ENCODE measurements at places on chromosomes 6 and 20. TPM values are rescaled to one million over a fixed set of nuclear protein-coding genes. Genes with fewer than 3 reads are reported as not detected.

DNA sequence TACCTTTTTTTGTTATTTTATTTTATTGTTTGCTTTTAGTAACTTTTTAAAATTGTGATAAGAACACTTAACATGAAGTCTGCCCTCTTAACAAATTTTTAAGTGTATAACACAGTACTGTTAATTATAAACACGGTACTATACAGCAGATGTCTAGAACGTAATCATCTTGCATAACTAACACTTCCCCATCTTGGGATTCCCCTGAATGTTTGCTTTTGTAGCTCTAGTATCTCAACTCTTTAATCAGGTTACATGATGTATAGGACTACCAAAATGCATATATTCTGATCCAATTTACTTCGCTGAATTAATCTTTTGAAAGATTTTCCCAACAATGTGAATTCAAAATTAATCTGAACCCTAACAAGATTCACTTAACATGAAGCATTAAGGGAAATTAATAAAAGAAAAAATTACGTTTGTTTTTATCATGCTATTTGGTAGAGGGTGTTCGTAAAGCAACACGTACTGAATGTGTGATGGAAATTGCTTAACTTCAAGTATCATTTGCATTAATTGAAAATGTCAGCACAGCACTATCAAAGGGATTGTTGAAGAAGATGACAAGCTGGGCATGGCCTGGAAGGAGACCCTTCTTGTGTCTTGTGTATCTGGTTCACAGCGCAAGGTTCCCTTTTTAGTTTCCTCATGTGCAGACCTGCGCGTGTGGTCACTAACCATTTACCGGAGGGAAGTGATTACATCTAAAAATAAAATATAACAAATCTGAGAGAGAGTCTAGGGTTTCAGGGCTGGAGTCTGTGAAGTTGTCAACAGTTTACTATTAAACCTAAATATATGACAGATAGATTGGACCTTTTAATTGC lies 15.2 kb downstream of the COL19A1 start:
- no peak for DNase-seq
- H3K27me3 ChIP-seq: peaks cover 10% of the 10 kb centered on the region
- no peak overlapping the region for H3K4me3 ChIP-seq
- no peaks in the 10 kb centered on the region for H3K4me1 ChIP-seq
- H3K27ac ChIP-seq: no peak overlapping the region
- H3K36me3 ChIP-seq: no peaks in the 10 kb centered on the region

GRCh38 chr6:46410334-46410953 lies 80.8 kb downstream of the RCAN2 start:
- H3K4me3 ChIP-seq: no peak overlapping the region
- no peak overlapping the region for H3K27ac ChIP-seq
- DNase-seq: no peak
- no peaks in the 10 kb centered on the region for H3K36me3 ChIP-seq

DNA sequence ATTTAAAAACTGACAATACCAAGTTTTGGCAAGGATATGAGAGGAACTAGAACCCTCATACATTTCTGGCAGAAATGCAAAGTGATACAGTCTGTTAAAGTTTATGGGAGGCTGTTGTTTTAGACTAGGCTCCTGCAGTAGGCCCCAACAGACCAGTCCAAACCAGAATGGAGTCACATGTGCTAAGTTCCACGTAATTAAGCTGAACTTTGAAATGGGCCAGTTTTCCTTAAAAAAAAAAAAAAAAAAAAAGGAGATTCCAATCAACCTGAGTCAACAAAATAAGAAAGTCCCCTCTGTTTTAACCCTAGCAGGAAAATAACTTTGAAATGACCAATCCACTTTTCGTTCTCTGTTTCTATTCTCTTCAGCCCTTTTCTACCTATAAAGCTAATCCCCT lies 26.5 kb downstream of the IL17F start:
- H3K27ac ChIP-seq: no peak overlapping the region
- H3K4me1 ChIP-seq: peaks cover 7% of the 10 kb centered on the region
- H3K36me3 ChIP-seq: no peaks in the 10 kb centered on the region

DNA sequence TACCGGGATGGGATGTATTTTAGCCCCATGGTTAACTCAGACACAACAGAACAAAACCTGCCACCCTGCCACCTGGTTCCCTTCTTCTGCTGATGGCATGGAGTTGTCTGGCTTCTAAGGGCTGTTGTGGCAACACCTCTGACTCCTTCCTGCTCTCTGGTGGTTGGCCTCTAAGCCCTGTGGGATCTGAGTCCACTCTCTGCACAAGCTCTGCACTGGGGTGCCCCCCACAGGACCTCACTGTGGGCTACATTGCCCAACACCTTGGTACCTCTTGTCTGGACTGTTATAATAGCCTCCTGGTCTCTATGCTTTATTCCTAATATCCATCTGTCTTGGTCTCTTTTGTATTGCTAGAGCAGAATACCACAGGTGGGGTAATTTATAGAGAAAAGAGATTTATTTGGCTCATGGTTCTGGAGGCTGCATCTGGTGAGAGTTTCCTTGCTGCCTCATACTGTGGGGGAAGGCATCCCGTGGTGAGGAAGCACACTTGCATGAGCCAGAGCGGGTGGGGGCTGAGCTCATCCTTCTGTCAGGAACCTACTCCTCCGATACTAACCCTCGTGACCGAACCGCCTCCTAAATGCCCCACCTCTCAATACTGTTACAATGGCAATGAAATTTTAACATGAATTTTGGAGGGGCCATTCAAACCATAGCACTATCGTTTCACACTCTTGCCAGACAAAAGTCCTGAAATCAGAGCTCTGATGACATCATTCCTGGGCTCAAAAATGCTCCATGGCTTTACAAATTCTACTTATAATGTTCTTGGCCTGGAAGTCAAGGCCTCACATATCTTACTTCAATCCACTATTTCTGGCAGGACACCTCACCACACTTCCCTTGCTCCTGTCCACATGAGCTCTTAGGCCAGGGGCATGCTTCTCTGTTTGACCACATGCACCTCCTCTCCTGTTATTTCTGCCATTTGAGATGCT lies 127.2 kb downstream of the PAX1 start:
- peaks cover 2% of the 10 kb centered on the region for H3K27me3 ChIP-seq
- H3K4me1 ChIP-seq: no peaks in the 10 kb centered on the region
- no peak overlapping the region for H3K4me3 ChIP-seq
- H3K36me3 ChIP-seq: no peaks in the 10 kb centered on the region

NUS1 gene
- polyA plus RNA-seq: 18.7 TPM

SPTLC3 gene
- polyA plus RNA-seq: 6.0 TPM

- peaks cover 69% of the 10 kb centered on the region for H3K4me1 ChIP-seq
- peak overlapping the region; percentile 79 for H3K27ac ChIP-seq
- DNase-seq: peak; percentile 53
- H3K4me3 ChIP-seq: peak overlapping the region; percentile 36
- peaks cover 6% of the 10 kb centered on the region for H3K27me3 ChIP-seq
- H3K36me3 ChIP-seq: no peaks in the 10 kb centered on the region
Measured at GRCh38 chr6:5522147-5522546, 260.8 kb downstream of the FARS2 start.

DNA sequence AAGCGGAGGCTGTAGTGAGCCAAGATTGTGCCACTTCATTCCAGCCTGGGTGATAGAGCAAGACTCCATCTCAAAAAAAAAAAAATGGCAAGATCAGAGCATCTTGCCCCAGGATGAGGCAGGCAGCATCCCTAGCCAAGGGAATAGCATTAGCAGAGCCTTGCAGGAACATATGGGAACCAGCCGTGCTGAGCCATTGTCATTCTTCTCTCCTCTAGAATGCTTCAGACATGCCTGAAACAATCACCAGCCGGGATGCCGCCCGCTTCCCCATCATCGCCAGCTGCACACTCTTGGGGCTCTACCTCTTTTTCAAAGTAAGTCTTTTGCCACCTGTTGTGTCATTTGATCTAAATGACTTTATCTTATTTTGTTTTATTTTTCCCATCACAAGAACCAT lies 13.0 kb downstream of the HM13 start:
- H3K36me3 ChIP-seq: peaks cover 10% of the 10 kb centered on the region
- peak overlapping the region; percentile 52 for H3K27ac ChIP-seq
- no peak overlapping the region for H3K4me3 ChIP-seq
- peaks cover 32% of the 10 kb centered on the region for H3K4me1 ChIP-seq

DNA sequence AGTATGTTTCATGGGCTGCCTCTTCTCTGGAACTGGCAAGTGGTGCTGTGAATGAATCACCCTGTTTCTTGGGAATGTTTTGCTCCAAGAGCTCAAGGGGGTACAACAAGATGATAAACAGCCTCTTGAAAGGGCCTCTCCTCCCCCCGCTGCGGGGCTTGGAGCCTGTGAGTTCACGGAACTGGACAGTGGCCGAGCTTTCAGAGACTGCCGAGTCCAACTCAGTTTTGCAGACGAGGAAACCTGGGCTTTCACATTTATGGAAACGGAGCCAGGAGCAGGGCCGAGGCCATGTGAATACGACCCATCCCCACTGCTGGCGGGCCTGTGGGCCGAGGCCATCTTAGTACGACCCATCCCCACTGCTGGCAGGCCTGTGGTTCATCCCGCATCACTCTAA lies 18.2 kb upstream of the SRC start:
- no peak for DNase-seq
- no peak overlapping the region for H3K4me3 ChIP-seq
- H3K27ac ChIP-seq: no peak overlapping the region
- H3K4me1 ChIP-seq: no peaks in the 10 kb centered on the region

DNA sequence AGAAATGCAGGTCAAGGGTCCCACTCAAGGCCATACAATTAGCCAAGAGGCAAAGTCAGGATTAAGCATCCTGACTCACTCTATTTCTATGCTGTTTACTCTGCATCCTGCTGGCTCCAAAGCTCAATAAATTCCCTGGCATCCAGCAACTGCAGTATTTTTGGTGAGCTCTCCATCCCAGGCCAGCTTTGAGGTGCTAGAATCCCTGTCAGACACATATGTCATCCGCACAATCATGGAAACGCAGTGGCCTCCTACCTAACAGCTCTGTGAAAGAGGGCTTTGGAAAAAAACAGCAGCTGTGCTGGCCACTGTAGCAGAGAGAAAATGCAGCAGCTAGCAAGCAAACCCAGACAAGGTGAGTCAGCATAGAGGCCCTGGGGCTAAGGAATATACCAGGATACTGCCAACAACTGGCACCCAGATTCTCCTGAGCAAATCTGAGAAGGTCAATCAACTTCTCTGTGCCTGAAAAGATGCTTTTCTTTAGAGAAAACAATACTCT lies 58.4 kb downstream of the ANKEF1 start:
- no peaks in the 10 kb centered on the region for H3K27me3 ChIP-seq
- H3K27ac ChIP-seq: no peak overlapping the region
- no peak for DNase-seq
- H3K4me1 ChIP-seq: no peaks in the 10 kb centered on the region
- H3K4me3 ChIP-seq: no peak overlapping the region
- H3K36me3 ChIP-seq: no peaks in the 10 kb centered on the region

ATP6V1G2 gene
- not detected for polyA plus RNA-seq

CNKSR3 gene
- polyA plus RNA-seq: not detected
